ENCODE measurements at places on chromosomes 12 and 14. TPM values are rescaled to one million over a fixed set of nuclear protein-coding genes. Genes with fewer than 3 reads are reported as not detected.

The COPS7A gene
- total RNA-seq: 119 TPM

The NPFF gene
- not detected for total RNA-seq

The HNF1A gene
- not detected for total RNA-seq

The DPPA3 gene
- not detected for total RNA-seq

The FAM222A gene
- 3.3 TPM for total RNA-seq

The KRT2 gene
- total RNA-seq: not detected

The SVOP gene
- not detected for total RNA-seq

The ZNF385A gene
- 2.4 TPM for total RNA-seq

The SERPINA10 gene
- not detected for total RNA-seq

The KRT74 gene
- not detected for total RNA-seq

The ASPG gene
- total RNA-seq: not detected

The STON2 gene
- 2.1 TPM for total RNA-seq

The TAS2R46 gene
- total RNA-seq: 4.0 TPM

The RAPGEF3 gene
- not detected for total RNA-seq

The PDE3A gene
- 124 TPM for total RNA-seq

The CCDC196 gene
- not detected for total RNA-seq

The SLC6A12 gene
- total RNA-seq: 0.77 TPM

The C12orf57 gene
- 49.9 TPM for total RNA-seq

The HOXC5 gene
- total RNA-seq: not detected

The FAIM2 gene
- 0.36 TPM for total RNA-seq

The SLCO1A2 gene
- total RNA-seq: under 0.01 TPM

The OR6C2 gene
- total RNA-seq: not detected

The FGF6 gene
- not detected for total RNA-seq

The OR10G2 gene
- total RNA-seq: not detected

The ADAM21 gene
- 1.0 TPM for total RNA-seq

The SMOC1 gene
- total RNA-seq: under 0.01 TPM

The TMEM132D gene
- 10.6 TPM for total RNA-seq

The RAB3IP gene
- total RNA-seq: 6.0 TPM

The NKX2-1 gene
- not detected for total RNA-seq

The FGD4 gene
- 18.9 TPM for total RNA-seq

The GLIPR1L1 gene
- not detected for total RNA-seq

The DAO gene
- not detected for total RNA-seq

The DACT1 gene
- 0.33 TPM for total RNA-seq

The RIC8B gene
- 12.7 TPM for total RNA-seq

The NPAS3 gene
- total RNA-seq: 0.46 TPM

The SLCO1B1 gene
- total RNA-seq: not detected

The RFLNA gene
- 1.1 TPM for total RNA-seq

The KITLG gene
- 2.5 TPM for total RNA-seq

The SH2B3 gene
- total RNA-seq: 18.6 TPM

The C12orf54 gene
- total RNA-seq: not detected

Measured in melanocyte of skin (primary cell).